ENCODE measurements at places on chromosomes 4 and X.

DNA sequence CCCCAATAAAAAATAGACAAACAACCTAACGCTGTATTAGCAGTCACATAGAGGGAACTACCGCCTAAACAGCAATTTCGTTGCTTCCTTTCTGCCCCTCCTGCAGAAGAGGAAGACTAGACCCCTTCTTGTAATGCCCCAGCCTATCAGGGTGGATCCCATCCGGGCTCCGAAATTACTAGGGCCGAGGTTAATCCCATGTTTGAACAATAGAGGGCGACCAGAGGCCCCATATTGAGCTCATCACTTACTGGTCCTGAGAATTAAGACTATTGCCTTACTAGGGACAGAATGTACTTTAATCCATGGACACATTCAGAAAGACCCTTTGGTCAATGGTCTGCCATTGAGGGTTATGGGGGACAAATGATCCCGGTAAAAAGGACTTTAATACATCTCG lies 11.8 kb upstream of the ZNF630 start:
- peak; percentile 30 for DNase-seq

DNA sequence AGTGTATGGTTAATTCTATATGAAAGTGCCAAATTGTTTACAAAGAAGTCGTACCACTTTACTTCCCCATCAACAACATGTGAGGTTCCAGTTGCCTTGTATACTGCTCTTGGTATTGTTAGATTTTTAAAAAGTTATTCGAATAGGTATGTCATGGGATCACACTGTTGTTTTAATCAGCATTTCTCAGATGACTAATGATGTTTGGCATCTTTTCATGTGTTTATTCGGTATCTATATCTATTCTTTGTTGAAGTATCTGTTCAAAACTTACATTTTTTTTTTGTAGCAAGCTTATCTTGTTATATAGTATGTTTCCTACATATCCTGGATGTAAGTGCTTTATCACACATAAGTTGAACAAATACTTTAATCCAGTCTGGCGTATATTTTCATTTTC lies 99.4 kb upstream of the MAB21L2 start:
- no peak for DNase-seq

DNA sequence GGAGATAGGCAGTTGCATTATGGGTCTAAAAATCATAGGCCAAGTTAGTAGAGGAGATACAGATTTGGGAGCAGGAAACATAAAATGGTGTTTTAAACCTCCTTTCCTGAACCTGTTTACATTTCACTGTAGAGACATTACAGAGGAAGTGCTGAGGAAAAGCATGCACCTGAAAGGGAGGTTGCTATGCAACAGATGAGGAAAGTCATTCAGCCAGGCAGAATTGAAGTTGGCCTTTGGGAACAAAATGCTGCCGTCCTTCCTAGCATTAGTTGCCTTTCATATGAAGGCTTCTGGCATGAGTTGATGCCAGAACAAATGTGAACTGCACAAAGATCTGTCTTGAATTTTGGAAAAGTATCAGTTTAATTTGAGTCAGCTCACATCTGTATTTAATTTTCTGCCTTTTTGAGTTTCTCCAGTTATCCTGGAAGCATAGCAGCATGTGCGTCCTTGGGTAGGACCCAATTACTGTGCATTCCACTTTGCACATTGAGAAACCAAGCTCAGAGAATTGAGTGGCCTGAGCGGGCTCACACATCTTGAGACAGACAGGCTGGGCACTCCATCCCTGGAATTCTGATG lies 38.2 kb downstream of the MAGED1 start:
- DNase-seq, result no peak

- no peak for DNase-seq
Observed at GRCh38 chr4:150080337-150080736, 2.1 kb downstream of the DCLK2 start.

GRCh38 chr4:113397114-113397701 lies 347.8 kb downstream of the ANK2 start:
- no peak for DNase-seq

GRCh38 chrX:69556060-69557011 lies 52.2 kb downstream of the NALF2 start:
- DNase-seq, result no peak

DNA sequence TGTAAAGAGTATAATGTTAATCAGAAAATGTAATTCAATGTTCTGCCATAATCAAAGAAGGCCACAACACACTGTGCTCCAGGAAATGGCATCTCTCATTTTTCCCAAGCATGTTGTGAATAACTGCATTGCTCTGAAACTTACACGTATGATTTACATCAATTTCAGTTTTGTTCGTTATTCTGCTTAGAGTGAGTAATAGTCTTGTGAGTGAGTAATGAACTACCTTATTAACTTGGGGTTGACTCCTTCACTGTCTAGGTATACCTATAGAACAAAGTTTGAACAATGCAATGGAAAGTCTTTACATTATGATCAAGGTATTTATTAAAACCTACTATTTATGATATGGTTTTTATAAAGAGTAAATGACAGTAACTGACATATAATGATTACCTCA lies 17.8 kb upstream of the IBSP start:
- no peak for DNase-seq

DNA sequence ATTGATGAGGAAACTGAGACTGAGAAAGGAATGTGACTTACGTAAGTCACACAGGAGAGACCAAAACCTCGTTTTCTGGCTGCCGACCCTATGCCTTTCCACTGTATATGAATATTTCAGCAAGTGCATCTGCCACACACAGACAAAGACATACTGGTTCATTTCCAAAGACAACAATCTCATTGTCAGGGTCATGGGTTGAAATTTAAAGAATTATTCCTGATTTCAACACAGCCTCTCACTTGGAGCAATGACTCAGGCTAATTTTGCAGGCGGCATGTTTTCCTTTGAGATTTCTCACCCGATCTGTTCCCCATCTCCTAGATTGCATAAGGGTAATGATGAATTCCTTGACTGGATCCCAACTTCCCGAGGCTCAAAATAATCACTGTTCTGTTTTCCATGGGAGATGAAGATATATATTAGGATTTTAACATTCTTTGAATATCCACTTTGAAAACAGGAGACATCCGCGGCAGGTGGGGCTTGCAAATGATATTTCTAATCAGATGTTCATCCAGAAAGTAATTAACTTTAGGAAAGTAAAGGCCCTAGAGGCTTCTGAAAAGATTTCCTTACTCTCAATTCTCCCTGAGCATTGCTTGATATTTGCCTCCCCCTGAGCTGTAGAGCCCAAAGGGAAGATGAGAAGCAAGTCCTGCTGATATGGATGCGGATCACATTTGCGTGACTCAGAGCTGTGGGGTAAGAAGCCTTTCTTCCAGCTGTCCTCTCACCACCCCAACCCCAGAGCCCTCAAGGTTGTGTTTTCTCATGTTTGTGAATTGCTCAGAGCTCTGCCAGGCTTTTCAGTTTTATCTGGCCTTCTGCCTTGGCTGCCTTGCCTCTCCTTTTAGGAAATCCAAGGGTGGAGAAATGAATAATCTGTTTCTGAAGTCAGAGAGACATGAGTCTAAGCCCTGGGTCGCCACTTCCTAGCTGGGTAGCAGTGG lies 361.1 kb upstream of the BOD1L1 start:
- DNase-seq, result no peak

DNA sequence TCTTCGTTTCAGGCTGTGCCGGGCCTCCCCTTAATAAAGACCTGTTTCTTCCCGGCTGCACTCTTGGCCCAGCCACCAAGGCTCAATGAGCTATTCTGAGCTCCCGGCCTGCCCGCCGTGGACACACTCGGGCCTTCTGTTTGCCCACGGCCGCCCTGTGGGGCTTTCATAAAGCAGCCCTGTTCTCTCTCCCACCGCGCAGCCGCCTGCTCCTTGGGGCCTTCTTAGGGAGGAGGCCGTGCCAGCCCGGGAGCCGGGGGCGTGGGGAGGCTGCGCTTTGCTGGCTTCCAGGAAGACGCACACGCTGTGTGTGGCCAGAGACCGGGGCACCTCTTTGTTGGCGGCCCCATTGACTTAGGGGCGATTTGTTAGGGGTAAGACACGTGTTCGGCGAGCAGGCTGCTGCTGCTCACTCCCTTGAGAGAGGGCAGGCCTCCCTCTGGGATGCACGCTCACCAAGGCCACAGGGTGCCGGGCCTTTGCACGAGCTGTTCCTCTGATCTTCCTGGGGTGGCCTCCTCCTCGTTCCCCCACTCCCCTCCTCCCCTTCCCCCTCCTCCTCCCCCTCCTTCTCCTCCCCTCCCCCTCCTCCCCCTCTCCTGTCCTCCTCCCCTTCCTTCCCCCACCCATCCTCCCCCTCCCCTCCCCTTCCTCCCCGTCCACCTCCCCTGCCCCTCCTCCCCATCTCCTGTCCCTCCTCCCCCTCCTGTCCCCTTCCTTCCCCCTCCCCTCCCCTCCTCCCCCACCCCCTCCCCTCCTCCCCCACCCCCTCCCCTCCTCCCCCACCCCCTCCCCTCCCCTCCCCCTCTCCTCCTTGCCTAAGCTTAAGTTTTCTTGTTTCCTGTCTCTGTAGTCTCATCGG lies 11.3 kb downstream of the BLOC1S4 start:
- DNase-seq, result peak; percentile 90

DNA sequence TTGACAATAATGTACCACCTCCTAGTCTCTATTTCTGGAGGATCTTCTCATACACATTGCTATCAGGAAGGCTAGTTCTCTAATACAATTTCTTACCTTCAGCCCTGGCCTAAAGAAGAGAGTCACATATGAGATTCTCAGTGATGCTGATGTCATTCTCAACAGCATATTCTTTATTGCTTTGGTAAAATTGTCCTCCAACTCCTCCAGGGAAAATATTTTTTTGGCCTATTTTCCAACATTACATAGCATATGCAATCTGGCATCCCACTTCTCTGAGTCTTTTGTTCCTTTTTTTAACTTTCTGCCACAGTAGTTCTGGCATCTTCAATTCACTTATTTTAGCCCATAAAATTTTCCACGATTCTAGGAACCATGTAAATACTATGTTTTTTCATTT lies 2363.1 kb downstream of the ARAP2 start:
- DNase-seq, result no peak

GRCh38 chr4:122548886-122549630 lies 71.8 kb downstream of the IL21 start:
- no peak for DNase-seq

DNA sequence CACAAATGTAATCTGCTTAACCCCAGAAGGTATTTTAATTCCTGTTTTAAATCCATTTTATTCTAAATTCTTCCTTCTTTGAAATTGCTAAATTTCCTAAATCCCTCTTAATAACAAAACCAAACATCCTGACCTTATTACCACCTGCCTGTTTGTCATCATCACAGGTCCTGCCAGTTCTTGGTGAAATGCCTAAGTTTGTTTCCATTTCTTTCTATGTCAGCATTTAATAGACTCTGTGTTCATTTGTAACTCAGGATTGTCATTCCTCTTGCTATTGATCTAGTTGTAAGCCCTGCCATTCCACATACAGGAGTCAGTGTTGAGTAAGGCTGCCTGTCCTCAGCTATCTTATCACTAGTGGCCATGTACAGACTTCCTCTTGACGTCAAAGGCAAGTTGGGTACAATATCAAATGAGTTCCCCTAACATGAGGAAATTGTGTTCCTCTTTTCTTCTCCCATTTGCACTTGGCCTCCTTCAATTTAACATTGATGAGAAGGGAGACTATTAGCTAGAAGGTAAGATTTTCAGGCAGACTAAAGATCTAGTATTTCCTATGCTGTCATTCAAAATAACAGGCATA lies 440.1 kb downstream of the AFF2 start:
- DNase-seq, result no peak

- DNase-seq, result no peak
Observed at GRCh38 chr4:88897180-88897579, 159.8 kb downstream of the FAM13A start.

GRCh38 chr4:182179105-182179504 lies 64.1 kb upstream of the TENM3 start:
- no peak for DNase-seq

- DNase-seq, result no peak
Observed at GRCh38 chr4:148367756-148368155, 74.5 kb downstream of the NR3C2 start.

DNA sequence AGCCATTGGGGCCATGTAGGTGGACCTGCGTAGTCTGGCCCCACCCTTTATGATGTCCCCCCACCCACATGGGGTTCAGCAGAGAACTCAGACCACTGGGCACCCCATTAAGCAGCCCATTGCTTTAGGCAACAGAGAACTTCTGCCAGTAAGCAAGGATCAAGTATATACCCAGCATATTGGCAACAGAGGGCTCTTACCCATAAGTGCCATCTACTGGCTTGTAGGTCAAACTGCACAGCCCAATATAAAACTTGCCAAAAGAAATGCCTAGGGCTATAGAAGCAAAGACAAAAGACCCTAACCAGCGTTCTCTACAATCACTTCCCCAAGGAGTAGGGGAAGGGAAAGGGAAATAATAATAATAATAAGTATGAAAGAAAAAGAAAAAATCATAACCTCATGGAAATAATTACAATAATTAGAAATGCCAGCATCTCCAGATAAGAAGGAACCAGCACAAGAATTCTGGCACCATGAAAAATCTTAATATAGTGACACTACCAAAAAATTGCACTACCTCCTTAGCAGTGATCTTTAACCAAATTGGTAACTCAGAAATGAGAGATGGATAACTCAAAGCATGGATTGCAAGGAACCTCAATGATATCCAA lies 1090.7 kb downstream of the FAT4 start:
- no peak for DNase-seq

GRCh38 chr4:188196134-188196735 lies 57.0 kb downstream of the TRIML1 start:
- DNase-seq, result no peak

GRCh38 chr4:123485601-123486000 lies 89.0 kb downstream of the SPRY1 start:
- DNase-seq, result no peak

- DNase-seq, result no peak
Observed at GRCh38 chr4:67616478-67616877, 58.0 kb downstream of the STAP1 start.

- DNase-seq, result no peak
Observed at GRCh38 chrX:65866146-65866545, 173.7 kb downstream of the VSIG4 start.

GRCh38 chrX:112822892-112823291 lies 17.7 kb downstream of the AMOT start:
- no peak for DNase-seq

DNA sequence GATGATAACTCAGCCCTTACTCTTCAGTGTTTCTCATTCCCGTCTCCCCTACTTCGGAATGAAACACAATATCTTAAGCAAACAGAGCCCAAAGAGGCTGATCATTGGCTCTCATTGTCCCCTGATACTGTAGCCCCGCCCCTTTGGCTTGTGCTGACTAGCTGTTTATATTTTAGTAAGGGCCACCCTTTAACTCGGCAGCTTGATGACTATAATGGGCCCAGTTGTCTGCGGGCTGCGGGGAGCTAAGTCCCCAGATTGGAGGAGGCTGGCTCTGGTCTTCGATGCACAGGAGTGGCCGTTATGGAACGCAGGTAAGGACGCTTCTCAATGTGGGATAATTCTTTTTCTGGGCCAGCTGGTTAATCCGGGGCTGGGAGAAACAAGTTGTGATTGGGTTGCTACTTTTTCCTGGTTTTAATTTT lies at the start of gene TRIM2:
TSS of gene TRIM2 (plus strand) at position 197 of the 425 bp plus-strand sequence. CDS start at position 285, 88 bp downstream.
- DNase-seq, result peak; percentile 83

GRCh38 chr4:38099020-38099600 lies 138.9 kb downstream of the PTTG2 start:
- DNase-seq, result no peak
